ENCODE measurements at places on chromosomes 4 and X.

DNA sequence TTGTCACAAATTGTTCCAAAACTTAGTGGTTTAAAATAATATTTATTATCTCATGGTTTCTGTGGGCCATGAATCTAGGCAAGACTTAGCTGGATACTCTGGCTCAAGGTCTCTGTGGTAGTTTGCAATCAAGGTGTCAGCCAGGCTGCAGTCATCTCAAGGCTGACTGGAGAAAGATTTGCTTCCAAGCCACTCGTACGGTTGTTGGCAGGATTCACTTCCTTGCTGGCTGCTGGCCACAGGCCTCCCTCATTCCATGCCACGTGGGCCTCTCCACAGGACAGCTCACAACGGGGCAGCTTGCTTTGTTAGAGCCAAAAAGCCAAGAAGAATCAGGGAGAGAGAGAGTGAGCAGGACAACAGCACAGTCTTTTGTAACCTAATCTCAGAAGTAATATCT, 101.4 kb downstream of the WWC2 start:
- no peak for DNase-seq

GRCh38 chrX:114675365-114675764, 91.5 kb downstream of the HTR2C start:
- DNase-seq = no peak

DNA sequence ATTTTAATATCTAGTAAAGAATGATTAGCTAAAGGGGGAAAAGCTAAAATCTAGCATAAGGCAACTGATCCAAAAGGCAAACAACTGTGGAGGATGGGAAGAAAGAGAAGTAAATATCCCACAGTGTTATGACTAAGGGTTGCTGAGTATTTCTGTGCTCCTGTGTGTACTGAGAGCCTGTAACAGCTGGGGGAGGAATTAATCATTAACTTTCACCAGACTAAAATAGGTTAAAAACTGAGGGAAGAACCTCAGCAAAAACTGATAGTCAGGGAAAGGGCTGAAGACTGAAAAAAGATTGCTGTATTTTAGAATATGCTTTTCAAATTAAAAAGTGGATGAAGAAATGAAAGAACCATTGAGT, 365.9 kb downstream of the CXXC4 start:
- DNase-seq = no peak

DNA sequence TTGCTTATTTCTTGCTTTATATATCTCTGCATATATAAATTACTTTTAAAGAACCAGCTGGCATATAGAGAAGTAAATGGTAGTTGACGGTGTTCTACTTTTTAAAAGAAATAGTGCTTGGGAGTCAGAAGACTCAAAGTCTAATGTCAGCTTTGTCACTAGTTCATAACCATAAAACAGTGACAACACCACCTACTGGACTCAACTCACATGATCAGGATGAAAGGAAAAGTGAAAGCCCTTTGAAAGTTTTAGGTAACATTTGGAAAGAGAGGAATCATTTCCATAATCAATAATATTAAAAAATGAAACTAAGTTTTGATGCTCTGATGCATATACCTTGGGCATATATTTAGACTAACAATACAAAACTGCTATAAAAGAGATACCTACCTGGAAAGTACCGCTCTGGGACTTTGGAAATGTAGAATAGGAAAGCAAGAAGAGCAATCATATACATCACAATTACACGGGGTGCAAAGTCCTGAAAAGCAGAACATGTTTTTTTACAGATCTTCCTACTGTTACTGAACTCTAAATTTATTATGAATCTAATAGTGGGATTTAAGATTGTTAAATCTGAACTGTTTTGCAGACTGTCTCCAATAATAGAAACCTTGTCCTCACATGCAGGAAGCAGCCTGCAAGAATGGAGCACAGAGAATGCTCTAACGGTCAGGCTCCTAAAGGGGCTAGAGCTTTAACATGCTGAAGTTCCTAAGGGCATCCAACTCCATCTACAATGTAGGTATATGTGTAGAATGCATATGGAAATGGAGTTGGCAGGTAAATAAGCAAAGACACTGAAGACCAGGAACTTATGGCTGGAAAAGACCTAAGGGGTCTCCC, 15.6 kb downstream of the PAQR3 start:
- DNase-seq = no peak

- DNase-seq = no peak
Measured at GRCh38 chrX:68431836-68432235, 1.5 kb downstream of the OPHN1 start.

DNA sequence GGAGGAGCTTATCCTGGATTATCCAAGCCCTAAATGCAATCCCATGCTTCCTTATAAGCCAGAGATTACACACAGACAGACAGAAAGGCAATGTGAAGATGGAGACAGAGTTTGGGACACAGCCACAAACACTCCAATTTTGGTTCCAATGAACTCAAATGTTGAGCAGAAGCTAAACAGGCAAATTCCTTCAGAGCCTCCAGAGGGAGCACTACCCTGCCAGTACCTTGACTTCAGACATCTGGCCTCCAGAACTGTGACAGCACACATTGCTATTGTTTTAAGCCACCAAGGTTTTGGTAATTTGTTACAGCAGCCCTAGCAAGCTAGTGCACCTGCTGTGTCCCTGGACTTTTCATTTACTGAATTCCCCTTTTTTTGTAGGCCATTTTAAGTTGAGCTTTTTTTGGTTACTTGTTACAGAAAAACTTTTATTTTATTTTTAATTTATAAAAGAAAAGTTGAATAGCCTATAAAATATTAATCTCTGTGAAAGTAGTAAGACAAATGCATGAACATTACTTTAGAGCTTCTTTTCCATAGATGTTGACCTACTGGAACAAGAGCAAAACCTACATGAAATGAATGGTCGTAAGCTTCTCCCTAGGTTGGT, 33.4 kb upstream of the SRD5A3 start:
- no peak for DNase-seq

- no peak for DNase-seq
Measured at GRCh38 chr4:36676139-36677050, 395.0 kb downstream of the DTHD1 start.

Measured in suprapubic skin (tissue), 4 donors.